ENCODE measurements at places on chromosomes 2 and 18.
A peak's percentile ranks its signal among the peaks of the same experiment; 100 is the strongest.

DNA sequence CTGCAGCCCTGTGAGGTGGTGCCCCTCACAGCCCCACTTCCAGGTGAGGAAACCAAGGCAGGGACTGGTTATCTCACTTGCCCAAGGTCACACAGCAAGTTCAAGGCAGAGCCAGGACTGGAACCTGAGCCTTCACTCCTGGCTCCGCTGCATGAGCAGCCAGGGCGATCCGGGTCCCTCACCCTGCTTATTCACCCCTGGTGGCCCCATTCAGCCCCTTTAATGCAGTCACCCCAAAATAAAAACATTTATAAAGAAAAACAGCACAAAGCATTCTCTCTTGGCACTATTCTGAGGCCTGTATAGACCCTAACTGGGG, 57.3 kb downstream of the POLR1A start:
- no peak for DNase-seq

DNA sequence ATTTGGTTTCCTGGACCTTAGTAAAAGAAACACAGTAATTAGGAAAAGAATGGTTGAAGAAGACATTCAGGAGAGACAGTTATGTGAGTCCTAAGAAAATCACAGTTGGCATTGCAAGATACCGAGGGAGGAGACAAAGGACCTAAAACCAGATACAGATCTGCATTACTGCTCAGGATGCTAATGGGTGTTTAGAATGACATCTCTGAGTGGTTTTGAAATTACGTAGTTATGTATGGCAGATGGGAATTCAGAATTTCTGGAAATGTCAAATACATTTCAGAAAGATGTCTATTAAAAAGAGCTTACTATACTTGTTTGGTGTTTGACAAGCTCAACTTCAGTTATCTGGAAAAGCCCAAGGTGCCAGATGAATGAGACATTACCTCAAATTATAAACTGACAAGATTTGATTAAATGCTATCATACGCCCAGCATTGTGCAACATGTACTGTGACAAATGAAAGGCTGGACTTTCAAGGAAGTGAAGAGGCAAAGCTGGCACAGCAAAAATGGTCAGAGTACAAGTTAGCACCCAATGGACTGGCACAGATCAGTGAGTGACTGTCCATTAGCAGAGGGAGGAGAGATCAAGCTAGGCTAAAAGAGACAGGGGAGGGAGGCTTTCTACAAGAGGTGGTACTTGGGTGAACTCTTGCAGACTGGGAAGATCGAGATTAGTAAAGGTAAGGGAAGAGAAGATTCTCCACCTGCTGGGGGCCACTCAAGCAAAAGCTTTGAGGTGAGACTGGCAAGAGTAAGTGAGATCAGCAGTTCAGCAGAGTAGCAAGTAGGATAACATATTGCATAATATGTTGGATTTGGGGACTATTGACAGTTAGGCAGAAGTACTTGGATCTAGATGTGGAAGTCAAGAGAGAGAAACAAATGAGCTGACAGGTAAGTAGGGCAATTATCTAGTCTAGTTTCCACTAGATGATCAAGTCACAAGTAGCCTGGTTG, 168.9 kb downstream of the CYRIA start:
- no peak for DNase-seq

- no peak for DNase-seq
These were observed 52.3 kb downstream of the TFCP2L1 start for GRCh38 chr2:121232626-121233265.

- DNase-seq: no peak
These were observed 11.0 kb upstream of the EPG5 start for GRCh38 chr18:45978084-45978483.

- peak; percentile 41 for DNase-seq
These were observed 540 bp upstream of the RAB10 start for GRCh38 chr2:26033270-26033817.

- DNase-seq: no peak
These were observed 198.3 kb downstream of the ACKR3 start for GRCh38 chr2:236767941-236768340.

GRCh38 chr2:43129676-43130547, 96.5 kb downstream of the ZFP36L2 start:
- DNase-seq: no peak

- DNase-seq: no peak
These were observed 67.7 kb downstream of the NCK2 start for GRCh38 chr2:105812180-105813044.

DNA sequence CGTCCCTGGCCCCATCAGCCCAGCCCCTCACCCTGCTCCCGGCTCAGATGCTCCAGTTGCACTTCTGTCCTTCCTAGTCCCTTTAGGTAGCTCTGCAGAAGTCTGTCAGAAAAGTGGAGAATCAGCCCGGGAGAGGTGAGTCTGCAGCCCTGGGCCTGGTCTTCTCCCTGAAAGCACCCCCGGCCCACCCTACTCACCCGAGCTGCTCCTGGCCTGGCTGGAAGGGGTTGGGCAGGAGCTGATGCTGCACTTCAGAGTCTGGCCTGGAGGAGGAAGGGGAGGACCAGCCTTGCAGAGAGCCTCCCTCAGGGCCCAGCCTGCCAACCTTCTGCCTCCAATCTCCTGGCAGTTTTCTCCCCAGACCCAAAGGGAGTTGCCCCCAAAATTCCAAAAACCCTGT, 15.8 kb downstream of the KHK start:
- DNase-seq: no peak

DNA sequence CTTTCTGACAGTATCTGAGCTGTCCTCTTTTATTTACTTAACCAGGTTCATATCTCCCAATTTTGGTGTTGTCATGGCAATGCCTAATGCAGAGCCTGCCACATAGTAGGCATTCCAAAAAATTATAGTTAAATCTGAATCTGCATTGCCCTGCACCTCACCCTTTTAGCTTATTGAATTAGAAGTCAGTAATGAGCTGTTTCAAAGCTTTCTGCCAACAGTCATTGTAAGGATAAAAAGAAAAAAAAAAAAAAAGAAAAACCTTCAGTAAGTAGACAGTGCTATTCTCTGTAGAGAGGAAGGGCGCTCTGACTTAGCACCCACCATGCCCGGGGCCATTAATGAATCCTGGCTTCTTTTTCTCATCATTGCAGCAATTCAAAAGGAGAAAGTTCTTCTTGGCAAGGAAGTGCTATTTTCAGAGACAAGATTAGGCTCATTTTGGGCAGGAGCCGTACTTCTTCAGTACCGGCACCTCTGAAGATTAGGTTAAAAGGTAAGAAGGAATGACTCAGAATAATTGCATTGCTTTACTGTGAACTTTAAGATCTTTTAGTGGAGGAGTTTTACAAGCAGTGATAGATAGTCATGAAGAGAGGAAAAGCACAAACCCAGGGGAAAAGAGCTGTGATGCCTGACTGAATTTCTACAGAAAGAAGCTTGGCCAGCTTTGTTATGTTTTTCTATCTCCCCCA, 2041.2 kb upstream of the PIK3C3 start:
- DNase-seq: no peak

GRCh38 chr2:104871649-104871971, 17.7 kb downstream of the POU3F3 start:
- DNase-seq: no peak

DNA sequence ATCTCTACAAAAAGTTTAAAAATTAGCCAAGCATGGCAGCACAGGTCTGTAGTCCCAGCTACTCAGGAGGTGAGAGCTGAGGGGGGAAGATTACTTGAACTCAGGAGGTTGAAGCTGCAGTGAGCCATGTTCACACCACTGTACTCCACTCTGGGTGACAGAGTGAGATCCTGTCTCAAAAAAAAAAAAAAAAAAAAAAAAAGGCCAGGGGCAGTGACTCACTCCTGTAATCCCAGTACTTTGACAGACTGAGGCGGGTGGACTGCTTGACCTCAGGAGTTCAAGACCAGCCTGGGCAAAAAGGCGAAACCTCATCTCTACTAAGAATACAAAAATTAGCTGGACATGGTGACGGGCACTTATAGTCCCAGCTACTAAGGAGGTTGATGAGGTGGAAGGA, 37.0 kb downstream of the PUM2 start:
- DNase-seq: no peak

DNA sequence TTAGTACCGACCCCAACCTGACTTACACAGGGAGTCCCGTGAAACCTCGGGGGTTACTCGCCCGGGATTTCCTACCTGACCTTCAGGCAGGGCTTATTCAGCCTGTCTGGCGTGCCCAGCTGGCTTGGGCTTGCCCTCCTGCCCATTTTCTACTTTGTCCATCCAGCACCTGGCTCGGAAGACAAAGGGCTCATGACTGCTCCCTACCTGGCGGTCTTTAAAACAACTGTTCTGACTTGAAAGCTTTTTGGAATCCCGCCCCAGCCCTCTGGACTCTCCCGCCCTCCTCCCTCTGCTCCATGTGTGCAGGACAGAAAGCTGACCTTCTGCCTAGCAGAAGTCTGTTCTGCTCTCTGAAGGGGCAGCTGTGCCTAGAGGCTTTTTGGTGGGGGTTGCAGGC, 43.1 kb downstream of the ACKR3 start:
- no peak for DNase-seq

DNA sequence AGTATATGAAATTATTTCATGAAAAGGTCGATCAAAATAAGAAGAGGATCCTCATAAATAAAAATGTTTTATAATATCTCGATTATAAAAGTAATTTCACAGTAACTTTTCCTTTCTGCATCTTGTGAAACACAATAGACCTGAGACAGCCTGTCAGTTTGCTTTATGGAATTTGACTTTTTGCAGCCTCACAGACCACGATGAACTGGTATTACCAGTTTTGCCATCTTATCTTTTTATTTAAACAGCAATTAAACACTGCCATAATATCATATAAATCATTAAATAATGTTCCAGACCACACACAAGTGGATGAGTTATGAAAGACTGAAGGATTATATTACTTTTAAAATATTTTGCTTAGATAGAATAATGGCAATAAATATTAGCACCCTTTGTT, 10.7 kb upstream of the GALNT3 start:
- DNase-seq: no peak

GRCh38 chr2:150695451-150696135, 208.1 kb upstream of the RND3 start:
- no peak for DNase-seq

DNA sequence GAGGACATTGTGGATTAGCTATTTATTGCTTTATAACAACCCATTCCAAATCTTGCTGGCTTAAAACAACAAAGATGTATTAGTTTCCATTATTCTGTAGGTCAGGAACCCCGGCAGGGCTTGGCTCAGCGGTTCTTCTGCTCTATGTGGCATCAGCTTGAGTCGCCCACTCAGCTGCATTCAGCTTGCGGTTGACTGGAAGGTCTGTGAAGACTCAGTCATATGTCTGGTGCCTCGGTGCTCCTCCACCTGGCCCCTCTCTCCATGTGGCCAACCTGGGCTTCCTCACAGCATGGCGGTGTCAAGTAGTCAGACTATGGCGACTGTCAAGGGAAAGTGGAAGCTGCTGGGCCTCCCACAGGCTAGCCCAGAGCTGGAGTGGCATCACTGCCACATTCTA, 48.6 kb downstream of the EMILIN2 start:
- DNase-seq: no peak
